ENCODE measurements at places on chromosomes 2 and 18.

- no peak for DNase-seq
Measured at GRCh38 chr18:21761471-21762115, 21.0 kb downstream of the MIB1 start.

GRCh38 chr2:184463102-184463865 lies 135.0 kb upstream of the ZNF804A start:
- no peak for DNase-seq

DNA sequence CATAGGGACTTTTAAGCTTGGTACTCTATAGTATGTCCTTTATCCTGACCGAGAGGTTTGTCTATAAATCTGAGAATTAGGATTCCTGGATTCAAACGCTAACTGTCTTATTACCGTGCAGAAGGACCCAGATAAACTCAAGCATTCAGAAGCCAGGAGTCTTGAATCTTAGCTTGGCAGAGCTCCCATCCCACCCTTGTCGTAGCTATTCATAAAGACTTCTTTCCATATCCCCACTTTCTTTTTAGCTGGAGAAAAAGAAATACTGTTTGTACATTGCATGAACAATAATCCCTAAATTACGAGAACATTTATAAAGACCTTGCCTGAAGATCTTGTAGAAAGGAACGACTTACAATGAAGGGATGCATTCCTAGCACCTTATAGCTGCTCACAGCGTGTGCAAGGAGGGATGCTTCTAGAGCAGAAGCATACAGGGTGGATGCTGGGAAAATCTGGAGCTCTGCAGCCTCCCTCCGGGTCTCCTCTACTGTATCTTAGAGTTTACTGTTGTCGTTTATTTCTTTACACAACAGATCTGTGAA lies 13.6 kb downstream of the EFR3B start:
- DNase-seq = no peak

GRCh38 chr18:74905247-74905646 lies 303.7 kb downstream of the PTGR3 start:
- DNase-seq = no peak

DNA sequence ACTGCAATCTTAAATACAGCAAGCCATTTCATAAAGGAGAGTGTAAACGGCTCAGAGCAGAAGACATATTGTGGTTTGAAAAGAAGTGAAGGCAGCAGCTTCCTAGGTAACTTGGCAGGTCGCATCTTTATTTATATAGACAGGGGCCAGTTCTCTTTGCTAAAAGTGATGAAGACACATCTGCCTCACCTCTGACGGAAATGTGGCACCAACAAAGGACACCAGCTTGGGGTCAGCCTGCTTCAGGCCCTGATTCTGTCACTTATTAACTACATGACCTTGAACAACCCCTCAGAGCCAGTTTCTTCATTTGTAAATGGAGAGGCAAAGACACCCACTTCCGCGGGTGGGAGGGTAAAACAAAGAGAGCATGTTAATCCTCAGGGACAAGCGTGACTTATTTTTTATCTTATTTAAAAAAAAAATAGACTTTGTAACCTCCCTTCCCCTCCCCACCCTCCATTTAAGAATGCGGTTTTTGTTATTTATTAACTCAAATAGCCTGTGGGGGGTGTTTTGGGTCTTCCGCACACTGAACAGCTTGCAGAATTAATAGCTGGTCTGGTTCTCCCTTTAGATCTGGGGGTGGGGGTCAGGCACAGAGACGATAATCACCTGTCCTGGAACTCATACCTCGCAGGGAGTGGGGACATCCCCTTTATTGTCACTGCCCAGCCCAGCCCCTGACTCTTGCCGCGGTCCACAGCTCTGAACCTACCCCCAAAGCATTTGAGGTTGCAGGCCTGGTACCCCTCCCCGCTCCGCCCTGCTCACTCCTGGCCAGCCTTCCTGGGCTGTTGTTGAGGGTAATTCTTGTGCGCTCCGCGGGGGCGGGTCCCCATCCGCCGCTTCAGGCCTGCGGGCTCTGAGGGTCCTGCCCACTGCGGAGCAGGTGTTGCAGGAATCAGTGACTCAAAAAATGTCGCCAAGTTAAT lies 64.2 kb upstream of the TMEM17 start:
- DNase-seq = no peak

DNA sequence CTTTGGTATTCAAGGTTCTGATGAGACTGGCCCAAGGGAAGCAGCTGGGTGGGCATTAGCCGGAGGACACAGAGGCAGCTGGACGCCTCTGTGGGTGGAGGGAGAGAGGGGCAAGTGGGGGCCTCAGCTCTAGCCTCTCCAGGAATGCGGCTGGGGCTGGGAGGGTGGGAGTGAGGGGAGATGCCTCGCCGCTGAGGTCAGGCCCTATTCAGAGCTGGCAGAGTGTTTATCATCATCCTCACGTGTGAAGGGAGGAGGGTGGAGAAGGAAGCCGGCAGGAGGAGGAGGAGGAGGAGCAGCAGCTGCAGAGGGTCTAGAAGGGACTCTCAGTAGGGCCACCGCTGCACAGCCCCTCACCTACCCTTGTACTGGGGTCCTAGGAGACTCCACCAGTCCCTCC lies 43.1 kb downstream of the TNS1 start:
- DNase-seq = no peak
